Osteoblast (primary cell): ENCODE measurements at places on chromosomes 4 and X. TPM values are rescaled to one million over a fixed set of nuclear protein-coding genes. Genes with fewer than 3 reads are reported as not detected.

The IL21 gene
- total RNA-seq, result not detected in 2 replicates

The YIPF7 gene
- not detected in 2 replicates for total RNA-seq

The RRH gene
- total RNA-seq, result under 0.01 TPM in 1 of 2 replicates, not detected in the other

The CT45A2 gene
- total RNA-seq, result not detected in 2 replicates

The STS gene
- total RNA-seq, result 10.9 and 15.0 TPM in 2 replicates

The FAM9C gene
- total RNA-seq, result under 0.01 TPM in 1 of 2 replicates, not detected in the other

The TSPAN7 gene
- total RNA-seq, result 0.29 and 0.36 TPM in 2 replicates

The SNX12 gene
- 64.5 and 67.7 TPM in 2 replicates for total RNA-seq

The MUC7 gene
- total RNA-seq, result not detected in 2 replicates

The DCHS2 gene
- total RNA-seq, result under 0.01 TPM in 2 replicates

The IL13RA2 gene
- 0.88 and 1.1 TPM in 2 replicates for total RNA-seq

The CT83 gene
- total RNA-seq, result not detected in 2 replicates

The XAGE2 gene
- total RNA-seq, result not detected in 2 replicates

The NKRF gene
- 4.7 and 5.1 TPM in 2 replicates for total RNA-seq

The ATP7A gene
- total RNA-seq, result 14.4 and 16.6 TPM in 2 replicates

The NSDHL gene
- total RNA-seq, result 15.9 and 18.9 TPM in 2 replicates

The KLB gene
- total RNA-seq, result not detected in 2 replicates

The PDE5A gene
- 140 and 157 TPM in 2 replicates for total RNA-seq

The GAGE12J gene
- total RNA-seq, result not detected in 2 replicates

The ZNF674 gene
- total RNA-seq, result 4.7 and 5.6 TPM in 2 replicates

The TMSB15C gene
- total RNA-seq, result 3.2 and 3.3 TPM in 2 replicates
